Stimulated activated CD8-positive, alpha-beta memory T cell treated with anti-CD3 and anti-CD28 coated beads, Interleukin-4, amount 100 ng/mL, for 1 hour (primary cell): ENCODE measurements at places on chromosomes 7 and 10.

- DNase-seq, result no peak
Measured at GRCh38 chr10:110160522-110160921, 46.9 kb upstream of the MXI1 start.

DNA sequence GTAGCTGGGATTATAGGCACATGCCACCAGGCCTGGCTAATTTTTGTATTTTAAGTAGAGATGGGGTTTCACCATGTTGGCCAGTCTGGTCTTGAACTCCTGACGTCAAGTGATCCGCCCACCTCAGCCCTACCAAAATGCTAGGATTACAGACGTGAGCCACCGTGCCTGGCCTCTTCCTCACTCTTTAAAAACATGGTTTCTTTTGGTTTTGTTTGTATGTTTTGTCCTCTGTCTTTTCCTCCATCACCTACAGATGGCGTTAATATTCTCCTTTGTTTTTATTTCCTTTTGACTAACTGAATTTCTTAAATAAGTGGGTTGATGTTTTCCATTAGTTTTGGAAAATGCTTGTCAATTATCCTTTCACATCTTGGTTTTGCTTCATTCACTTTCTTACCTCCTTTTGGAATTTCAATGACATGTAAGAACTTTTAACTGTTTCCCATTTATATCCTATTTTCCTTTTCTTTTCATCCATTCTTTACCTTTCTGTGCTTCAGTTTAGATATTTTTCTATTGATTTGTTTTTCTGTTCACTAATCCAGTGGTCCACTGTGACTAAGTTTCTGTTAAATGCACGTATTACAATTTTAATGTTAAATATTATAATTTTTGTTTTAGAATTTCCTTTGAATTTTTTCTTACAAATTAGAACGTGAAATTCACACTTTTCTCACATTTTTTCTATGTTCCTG, 104.1 kb downstream of the ZNF467 start:
- DNase-seq, result no peak

DNA sequence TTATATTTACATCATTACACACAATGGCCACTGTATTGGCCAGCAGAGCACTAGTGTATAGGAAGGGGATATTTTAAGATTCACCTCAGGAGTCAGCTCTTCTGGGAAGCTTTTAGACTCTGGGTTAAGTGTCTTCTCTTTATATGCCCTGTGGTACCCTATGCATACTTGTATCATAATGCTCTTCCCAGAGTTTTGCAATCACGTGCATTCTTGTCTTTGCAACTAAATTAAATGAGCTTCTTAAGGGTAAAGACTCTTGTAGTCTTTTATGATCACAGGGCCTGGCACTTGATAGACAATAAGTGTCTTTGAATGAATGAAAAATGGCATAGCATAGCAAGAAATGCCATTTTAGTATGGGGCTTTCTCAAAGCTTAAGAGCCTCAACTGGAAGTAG, 35.4 kb upstream of the ARMS2 start:
- no peak for DNase-seq

GRCh38 chr7:51233374-51233773, 83.2 kb downstream of the COBL start:
- DNase-seq, result no peak

- DNase-seq, result no peak
Measured at GRCh38 chr7:157758468-157759245, 421.9 kb downstream of the DNAJB6 start.

DNA sequence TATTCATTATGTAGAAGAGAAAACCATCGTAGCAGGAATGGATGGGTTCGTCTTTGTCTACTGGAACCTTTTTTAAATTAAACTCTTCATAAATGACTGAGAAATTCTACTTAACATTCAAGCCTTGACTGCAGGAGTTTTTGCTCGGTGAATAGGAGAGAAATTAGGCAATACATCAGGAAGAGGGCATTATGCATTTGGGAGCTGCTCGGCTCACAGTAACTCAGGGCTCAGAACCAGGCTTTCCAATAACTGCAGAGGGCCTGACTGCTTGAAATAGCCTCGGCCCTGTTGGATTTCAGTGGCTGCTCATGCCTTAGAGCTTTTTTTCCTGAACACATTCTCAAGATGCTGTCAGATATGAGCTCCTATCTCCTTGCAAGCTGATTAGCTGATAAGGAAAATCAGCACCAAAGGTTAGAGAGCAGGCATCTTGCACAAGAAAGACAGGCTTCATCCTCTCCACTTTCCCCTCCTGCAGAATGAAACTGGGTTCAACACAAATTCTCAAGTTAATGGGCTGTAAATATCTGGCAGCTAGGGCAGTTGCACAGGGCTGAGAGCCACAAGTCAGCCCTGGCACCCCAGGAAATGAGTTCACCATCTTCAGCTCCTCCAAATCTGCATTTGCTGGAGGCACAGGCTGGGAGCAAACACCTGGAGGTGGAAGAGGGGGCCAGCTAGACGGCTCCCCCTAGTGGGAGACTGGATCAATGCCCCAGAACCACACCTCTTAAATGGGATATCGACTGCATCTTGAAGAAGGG, 24.3 kb downstream of the TECTB start:
- DNase-seq, result no peak

GRCh38 chr10:108465871-108466641, 1301.5 kb upstream of the SORCS1 start:
- DNase-seq, result no peak

DNA sequence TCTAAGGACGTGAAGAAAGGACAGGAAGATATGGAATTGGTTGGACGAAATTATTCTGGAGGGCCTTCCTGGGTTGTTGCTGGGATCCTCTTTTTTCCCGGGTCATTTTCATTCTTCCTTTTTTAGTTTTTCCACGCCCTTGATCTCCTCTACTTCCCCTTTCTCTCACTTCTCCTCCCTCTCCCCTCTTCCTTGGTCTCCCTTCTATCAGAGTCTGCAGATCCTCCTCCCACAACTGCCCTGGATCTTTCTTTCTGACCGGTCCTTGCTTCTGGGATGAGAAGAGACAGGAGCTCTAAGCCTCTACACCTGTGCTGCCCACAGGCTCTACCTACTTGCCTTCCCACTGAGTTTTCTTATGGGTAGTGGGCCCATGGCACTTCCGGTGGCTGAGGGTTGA, 103.7 kb upstream of the RELN start:
- DNase-seq, result no peak

- DNase-seq, result no peak
Measured at GRCh38 chr10:69541463-69541862, 31.8 kb downstream of the NEUROG3 start.

DNA sequence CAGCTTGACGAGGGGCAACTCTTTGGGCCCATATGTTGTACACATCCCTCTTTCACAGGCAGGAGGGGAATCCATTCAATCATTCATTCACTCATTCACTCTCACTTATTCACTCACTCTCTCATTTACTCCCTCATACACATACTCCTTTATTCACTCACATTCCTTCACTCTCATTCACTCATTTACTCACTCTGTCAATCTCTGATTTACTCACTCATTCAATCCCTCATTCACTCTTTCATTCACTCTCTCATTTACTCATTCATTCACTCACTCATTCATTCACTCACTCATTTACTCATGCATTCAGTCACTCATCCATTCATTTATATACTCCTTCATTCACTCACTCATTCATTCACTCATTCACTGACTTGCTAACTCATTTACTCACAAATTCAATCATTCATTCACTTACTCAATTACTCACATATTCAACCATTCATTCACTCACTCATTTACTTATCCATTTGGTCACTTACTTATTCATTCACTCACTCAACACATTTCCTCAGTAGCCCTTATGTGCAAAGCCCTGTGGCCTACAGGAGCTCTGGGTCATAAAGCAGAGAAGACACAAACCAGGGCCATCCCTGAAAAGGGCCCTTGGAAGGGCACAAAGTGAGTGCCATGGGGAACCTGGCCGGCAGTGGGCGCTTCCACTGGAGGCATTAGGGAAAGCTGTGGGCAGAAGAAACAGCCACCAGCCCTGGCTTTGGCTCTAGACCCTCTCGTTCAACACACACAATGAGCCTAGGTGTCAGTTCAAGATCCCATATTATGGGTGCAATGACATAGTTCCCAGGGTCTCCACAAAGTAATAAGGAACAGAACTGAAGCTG, 26.0 kb downstream of the HIP1 start:
- DNase-seq, result no peak

DNA sequence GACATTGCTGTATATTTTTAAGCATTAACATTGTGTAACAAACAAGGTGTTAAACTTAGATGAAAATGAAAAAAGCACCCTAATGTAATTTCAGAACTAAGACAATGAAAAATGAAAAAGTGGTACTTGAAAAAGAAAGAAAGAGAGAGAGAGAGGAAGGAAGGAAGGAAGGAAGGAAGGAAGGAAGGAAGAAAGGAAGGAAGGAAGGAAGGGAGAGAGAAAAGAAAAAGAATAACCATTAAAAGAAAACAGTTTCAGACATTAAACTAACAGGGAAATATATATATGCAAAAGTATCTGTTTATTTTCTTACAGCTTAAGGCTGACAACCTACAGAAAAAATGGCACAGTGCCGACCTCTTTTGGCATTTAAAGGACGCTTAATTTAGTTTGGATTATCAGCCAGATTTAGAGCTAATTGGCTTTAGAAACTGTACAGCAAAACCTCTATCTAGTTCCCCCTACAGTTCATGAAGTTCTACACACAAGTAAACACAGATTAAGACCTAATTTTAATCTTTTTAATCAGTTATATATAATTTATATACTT, 13.8 kb downstream of the MTERF1 start:
- DNase-seq, result no peak

DNA sequence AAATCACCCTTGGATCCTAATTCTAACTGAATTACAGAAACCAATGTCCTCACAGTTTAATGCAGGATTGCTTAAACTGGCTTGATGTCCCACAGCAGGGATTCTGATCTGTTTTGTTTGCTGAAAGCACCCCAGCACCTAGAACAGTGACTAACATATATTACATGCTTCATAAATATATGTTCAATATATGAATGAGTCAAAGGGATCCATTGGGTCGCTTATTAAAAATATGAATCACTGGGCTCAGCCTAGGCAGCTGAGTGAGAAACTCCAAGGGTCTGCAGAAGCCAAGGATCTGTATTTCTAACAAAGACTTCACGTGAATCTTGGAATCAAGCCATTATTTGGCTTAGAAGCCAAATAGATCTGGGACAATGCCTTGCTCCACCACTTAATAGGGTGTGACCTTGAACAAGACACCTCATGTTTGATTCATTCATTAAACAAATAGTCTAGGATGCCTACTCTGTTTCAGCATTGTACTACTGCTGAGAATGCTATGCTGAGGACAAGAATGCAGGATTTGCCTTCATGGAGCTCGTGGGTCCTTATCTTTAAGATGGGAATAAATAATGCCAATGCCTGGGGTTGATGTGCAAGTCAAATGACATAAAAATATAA, 103.4 kb upstream of the DLX6 start:
- no peak for DNase-seq

DNA sequence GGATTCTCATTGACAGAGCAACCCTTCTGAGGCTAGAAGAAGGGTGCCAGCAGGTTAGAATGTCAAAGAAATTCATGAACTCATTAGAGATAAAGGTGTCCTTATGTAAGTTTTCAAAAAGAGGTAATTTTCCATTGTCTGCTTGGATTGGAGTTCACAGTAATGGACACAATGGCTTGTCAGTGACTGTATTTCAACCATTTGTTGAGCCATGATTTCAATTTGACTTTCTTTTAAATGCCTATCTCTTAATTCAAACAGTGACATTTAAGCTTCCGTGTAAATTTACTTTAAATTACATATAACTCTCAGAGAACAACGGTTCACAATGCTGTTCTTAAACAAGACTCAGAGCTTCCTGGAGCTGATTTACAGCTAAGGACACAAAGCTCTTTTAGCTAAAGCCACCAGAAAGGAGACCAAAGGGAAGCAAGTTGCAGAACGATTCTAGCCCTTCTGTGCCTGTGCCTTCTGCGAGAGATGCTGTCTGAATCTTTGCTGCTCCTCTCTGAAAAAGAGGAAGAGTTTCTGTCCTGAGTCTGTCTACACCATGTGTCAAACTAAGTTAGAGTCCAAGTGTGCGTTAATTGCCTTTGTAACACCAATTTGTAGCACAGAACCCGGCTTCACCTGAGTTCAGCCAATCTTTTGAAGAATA, 42.2 kb upstream of the PFKP start:
- no peak for DNase-seq

- no peak for DNase-seq
Measured at GRCh38 chr10:103546401-103546800, 52.9 kb downstream of the NEURL1 start.

GRCh38 chr10:78819361-78820006, 249.3 kb upstream of the ZMIZ1 start:
- DNase-seq, result no peak

GRCh38 chr10:107425931-107426553, 261.5 kb upstream of the SORCS1 start:
- DNase-seq, result no peak

- no peak for DNase-seq
Measured at GRCh38 chr10:60384011-60384410, 5.7 kb downstream of the ANK3 start.

GRCh38 chr7:108200326-108200725, 70.2 kb upstream of the LAMB4 start:
- no peak for DNase-seq

GRCh38 chr10:127024685-127025435, 119.6 kb downstream of the DOCK1 start:
- DNase-seq, result no peak

- DNase-seq, result no peak
Measured at GRCh38 chr10:111083222-111084095, 6.6 kb downstream of the ADRA2A start.

- no peak for DNase-seq
Measured at GRCh38 chr7:137642472-137642871, 204.3 kb downstream of the DGKI start.

- no peak for DNase-seq
Measured at GRCh38 chr10:91190876-91191583, 29.4 kb upstream of the PCGF5 start.

DNA sequence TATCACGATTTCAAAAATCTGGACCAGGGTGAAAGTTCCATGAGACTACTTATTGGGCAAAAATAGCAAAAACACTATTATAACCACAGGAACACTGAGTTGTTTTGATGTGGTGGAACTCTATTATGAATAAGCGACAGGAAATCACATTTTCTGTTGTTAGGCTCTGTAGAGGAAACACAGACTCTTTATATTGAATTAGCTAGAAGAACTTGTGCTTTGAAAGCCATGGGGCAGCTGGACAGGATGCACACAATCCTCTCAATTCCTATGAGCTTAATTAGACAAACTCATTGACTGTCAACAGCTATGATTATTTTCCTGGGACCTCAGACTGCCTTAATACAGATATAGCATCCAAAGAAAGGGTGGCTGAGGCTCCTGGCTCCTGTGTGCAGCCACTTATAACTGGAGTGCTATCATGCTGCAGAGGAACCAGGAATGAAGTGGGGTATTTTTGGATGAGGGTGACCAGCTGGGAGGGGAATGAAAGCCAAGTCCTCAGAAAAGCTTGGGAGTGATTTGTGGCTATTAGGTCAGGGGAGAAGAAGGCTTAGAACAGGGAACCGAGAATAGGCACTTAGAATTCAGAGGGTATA, 657.3 kb downstream of the TYW1 start:
- DNase-seq, result no peak

- DNase-seq, result no peak
Measured at GRCh38 chr10:83289373-83289772, 849.9 kb upstream of the GHITM start.
